Epithelial cell of alveolus of lung (primary cell): ENCODE measurements at places on chromosomes 3 and 15. TPM values are rescaled to one million over a fixed set of nuclear protein-coding genes. Genes with fewer than 3 reads are reported as not detected.

The IMPG2 gene
- total RNA-seq = under 0.01 and 0.24 TPM in 2 replicates

The PFN2 gene
- 95.3 and 128 TPM in 2 replicates for total RNA-seq

The GOLGA8R gene
- total RNA-seq = 0.08 and 0.65 TPM in 2 replicates

The SKOR1 gene
- total RNA-seq = 0.13 and 1.5 TPM in 2 replicates

The ZNF385D gene
- total RNA-seq = 0.40 and 0.78 TPM in 2 replicates

The C3orf52 gene
- 1.4 and 6.6 TPM in 2 replicates for total RNA-seq

The CPN2 gene
- not detected in 2 replicates for total RNA-seq

The WDR82 gene
- total RNA-seq = 55.1 and 73.8 TPM in 2 replicates

The RASGRF1 gene
- not detected in 2 replicates for total RNA-seq

The GRK7 gene
- under 0.01 TPM in 1 of 2 replicates, not detected in the other for total RNA-seq

The VGLL3 gene
- total RNA-seq = 12.7 and 43.7 TPM in 2 replicates

The SPINK8 gene
- not detected in 2 replicates for total RNA-seq

The ADGRG7 gene
- total RNA-seq = not detected in 2 replicates

The GPR62 gene
- total RNA-seq = 0.08 TPM in 1 of 2 replicates, not detected in the other

The OSBPL10 gene
- 11.4 and 17.2 TPM in 2 replicates for total RNA-seq

The RTP3 gene
- not detected in 2 replicates for total RNA-seq

The LSAMP gene
- total RNA-seq = 1.6 and 16.1 TPM in 2 replicates

The GDPGP1 gene
- total RNA-seq = 1.0 and 5.8 TPM in 2 replicates

The DMXL2 gene
- total RNA-seq = 11.8 and 14.9 TPM in 2 replicates

The IGSF10 gene
- total RNA-seq = 1.6 and 3.7 TPM in 2 replicates

The NEO1 gene
- 16.2 and 17.4 TPM in 2 replicates for total RNA-seq

The IL17RB gene
- total RNA-seq = 0.16 TPM in 1 of 2 replicates, not detected in the other

The GUCA1C gene
- not detected in 2 replicates for total RNA-seq

The C3orf85 gene
- not detected in 2 replicates for total RNA-seq

The C15orf39 gene
- 8.7 and 13.2 TPM in 2 replicates for total RNA-seq

The ZNF860 gene
- 0.52 and 1.5 TPM in 2 replicates for total RNA-seq

The TGM4 gene
- not detected in 2 replicates for total RNA-seq

The TRIM71 gene
- under 0.01 TPM in 1 of 2 replicates, not detected in the other for total RNA-seq

The CYP19A1 gene
- 0.08 and 0.13 TPM in 2 replicates for total RNA-seq

The ESYT3 gene
- under 0.01 TPM in 1 of 2 replicates, not detected in the other for total RNA-seq

The GCHFR gene
- total RNA-seq = 7.7 and 11.5 TPM in 2 replicates

The HAPLN3 gene
- total RNA-seq = 10.9 and 11.0 TPM in 2 replicates

The KBTBD12 gene
- total RNA-seq = not detected in 2 replicates

The ARNT2 gene
- 4.8 and 5.3 TPM in 2 replicates for total RNA-seq

The SAMMSON gene
- 1.5 TPM in 1 of 2 replicates, not detected in the other for total RNA-seq
